ENCODE measurements at places on chromosomes 4 and X.

DNA sequence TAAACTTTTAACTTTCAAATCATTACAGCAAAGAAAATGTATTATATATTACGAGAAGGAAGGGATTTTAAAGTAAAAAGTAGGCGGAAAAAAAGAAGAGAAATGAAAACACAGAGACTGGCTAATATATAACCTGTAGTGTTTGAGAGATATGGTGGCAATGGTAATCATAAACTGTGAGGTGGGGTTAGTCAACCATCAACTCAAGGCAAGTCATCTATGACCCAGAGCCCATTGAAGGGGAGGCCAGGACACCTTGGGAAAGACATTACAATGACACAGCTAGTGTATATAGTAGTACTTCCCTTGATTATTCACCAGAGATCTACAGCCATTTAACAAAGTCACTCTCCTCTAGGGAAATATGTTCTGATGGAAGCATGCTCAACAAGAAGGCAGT is 423.9 kb upstream of the PITX2 start:
- no peak for DNase-seq

- no peak for DNase-seq
These were observed 44.9 kb downstream of the CCNG2 start for GRCh38 chr4:77201857-77202256.

DNA sequence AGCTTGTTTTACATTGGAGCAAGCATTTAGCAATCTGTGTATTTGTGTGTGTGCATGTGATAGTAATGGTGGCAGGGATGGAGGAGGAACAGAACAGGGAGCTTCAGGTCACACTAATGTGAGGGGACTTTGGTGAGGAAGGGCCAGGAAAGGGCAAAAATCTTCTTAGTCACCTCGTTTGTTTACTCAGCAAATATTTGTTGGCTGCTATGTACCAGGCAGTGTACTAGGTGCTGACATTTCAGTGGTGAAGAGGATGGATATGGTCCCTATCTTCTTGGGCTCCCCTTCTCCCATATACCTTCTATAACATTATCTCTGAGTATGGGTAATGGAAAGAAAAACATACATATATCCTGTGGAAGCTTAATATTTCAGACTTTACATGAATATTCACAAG is 48.5 kb upstream of the HDAC8 start:
- no peak for DNase-seq

- peak; percentile 64 for DNase-seq
These were observed 49.7 kb upstream of the KLHL8 start for GRCh38 chr4:87270144-87270543.

DNA sequence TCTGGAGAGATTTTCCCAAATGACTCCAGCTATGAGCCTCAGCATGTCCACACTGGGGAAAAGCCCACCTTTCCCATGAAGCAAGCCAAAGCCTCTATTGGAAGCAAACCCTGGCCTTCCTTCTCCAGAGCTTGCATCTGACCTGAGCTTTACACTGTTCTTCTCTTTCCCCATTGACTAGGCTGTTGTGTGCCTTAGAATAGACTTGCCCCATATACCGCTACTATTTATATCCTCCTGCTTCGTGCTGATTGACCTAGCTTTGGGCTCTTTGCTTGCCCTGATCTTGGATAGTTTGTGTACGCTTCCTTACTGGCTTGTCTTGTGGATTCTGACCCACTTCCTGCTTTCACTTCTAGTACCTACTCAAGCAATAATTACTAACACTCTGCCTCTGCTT is 30.9 kb downstream of the FAM9B start:
- no peak for DNase-seq
